ENCODE measurements at places on chromosomes 6 and 20. TPM values are rescaled to one million over a fixed set of nuclear protein-coding genes. Genes with fewer than 3 reads are reported as not detected.

The VSX1 gene
- total RNA-seq: not detected

The FUT9 gene
- total RNA-seq: 0.79 TPM

The BPIFB4 gene
- not detected for total RNA-seq

The MLIP gene
- total RNA-seq: not detected

The CITED2 gene
- 225 TPM for total RNA-seq

Measured in placental epithelial cell (primary cell).